ENCODE measurements at places on chromosomes 6 and 20.
A peak's percentile ranks its signal among the peaks of the same experiment; 100 is the strongest.

DNA sequence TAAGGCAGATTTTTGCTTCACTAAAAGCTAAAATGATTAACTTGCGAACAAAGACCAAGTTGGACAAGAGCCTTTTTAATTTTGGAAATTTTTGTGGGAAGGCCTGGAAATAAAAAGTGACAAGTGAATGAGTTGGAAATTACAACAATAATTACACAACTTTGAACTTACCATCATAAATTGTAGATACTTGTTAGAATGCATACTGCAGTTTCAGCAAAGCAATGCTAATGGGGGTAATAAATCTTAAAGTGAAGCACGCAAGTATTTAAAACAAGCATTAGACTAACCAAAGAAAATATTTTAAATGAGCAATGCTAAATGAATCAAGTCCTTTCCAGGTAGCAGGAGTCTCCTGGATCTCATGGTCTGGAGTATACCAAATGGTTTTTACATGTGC is 83.2 kb upstream of the EYA4 start:
- DNase-seq: no peak

DNA sequence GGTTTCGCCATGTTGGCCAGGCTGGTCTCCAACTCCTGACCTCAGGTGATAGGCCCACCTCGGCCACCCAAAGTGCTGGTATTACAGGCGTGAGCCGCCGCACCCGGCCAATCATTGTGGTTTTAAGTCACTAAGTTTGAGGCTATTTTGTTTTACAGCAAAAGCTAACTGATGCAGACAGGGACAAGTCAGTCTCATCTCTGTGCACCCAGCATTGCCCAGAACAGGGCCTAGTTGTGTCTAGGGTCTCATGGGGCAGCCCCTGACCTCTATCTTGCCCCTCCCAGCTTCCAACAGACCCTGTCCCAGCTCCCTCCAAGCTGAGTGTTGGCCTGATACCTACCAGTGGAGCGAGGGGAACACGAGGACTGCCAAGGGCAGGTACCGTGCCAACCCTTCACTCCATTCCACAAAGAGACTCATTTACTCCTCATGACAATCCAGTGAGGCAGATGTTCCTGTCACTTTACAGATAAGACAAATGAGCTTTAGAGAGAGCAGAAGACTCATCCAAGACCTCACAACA is 8.9 kb upstream of the RBCK1 start:
- peak; percentile 65 for DNase-seq

DNA sequence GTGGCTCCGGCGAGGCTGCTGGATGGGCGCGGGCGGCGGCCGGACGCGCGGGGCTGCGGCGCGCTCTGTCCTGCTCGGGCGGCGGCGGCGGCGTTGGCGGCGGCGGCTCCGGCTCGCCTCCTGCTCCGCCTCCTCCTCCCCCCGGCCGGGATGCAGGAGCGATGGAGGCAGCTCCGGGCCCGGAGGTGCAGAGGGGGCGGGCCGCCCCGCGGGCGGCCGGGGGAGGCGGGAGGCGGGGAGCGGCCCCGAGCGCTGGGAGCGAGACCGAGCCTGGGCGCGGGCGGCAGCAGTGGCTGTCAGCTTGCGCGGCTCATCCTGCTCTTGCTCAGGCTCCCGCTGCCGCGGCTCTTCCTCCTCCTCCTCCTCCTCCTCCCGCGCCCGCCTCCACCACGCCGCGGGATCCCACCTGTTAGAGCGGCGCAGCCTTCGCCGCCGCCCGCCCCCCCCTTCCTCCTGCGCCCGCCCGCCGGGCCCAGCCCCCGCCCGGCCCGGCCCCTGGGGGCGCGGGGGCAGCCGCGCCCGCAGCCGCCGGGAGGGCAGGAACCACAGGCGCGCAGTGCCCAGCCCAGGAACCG is at the start of gene NOL4L:
Gene NOL4L, minus strand, starts transcription at position 323 of the 575 bp plus-strand sequence. CDS start 443 bp downstream, outside the sequence.
- DNase-seq: peak; percentile 49

DNA sequence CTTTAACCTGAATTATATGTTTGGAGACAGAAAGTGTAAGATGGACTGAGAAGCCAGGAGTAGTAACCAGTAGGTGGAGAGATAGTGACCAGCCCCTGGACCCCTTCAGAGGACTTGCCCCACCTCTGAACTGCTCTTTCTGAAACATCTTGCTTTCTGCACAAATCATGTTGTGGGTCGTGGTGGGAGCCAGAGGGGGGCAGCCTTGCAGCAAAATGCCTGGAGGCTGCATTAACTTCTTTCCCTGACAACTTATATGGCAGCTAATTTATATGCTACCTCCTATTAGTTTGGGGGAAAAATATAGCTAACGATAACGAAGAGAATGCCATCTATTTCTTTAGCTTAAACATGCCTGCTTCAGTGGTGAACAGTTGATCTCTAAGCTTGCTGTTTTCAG is 859.8 kb downstream of the MAFB start:
- DNase-seq: no peak

DNA sequence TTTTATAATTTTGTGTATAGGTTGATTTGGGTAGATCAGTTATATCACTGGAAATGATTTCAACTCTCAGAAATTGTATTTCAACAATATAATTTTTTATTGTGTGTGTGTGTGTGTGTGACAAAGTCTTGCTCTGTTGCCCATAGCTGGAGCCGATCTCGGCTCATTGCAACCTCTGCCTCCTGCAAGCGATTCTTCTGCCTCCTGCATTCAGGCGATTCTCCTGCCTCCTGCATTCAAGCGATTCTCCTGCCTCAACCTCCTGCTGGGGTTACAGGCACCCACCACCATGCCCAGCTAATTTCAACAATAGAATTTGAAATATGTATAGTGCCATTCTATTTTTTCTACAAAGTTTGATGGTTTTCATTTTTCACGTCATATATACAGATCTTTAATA is 24.1 kb downstream of the AFDN start:
- DNase-seq: no peak

GRCh38 chr6:157813191-157813590 is 9.9 kb upstream of the SNX9 start:
- no peak for DNase-seq

- no peak for DNase-seq
Observed at GRCh38 chr6:41489120-41489851, 56.9 kb upstream of the FOXP4 start.

GRCh38 chr6:45552536-45552935 is 174.8 kb upstream of the SUPT3H start:
- no peak for DNase-seq

GRCh38 chr6:159067334-159067733 is 22.5 kb upstream of the TAGAP start:
- no peak for DNase-seq

DNA sequence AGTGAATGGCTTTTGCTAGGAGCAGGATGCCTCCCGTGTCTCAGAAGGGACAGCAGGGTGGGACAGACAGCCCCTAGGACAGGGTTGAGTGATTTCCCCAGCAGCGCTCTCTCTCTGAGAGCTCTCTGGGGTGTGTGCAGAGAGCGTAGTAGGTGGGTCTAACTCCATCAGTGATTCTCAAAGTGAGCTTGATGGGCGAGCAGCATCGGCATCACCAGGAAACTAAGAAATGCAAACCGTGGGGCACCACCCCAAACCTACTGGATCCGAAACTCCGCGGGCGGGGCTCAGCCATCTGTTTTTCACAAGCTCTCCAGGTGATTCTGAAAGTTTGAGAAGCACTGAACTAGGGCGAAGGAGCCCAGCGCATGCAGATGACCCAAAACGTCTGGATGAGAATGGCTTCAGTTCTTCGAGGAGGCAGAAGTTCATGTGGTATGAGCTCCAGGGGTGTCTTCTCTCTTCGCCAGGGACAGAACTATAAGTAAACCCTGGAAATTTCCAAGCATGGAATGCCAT is 119.6 kb upstream of the RNF24 start:
- no peak for DNase-seq

GRCh38 chr6:81130969-81131368 is 621.5 kb downstream of the TENT5A start:
- DNase-seq: peak; percentile 71

DNA sequence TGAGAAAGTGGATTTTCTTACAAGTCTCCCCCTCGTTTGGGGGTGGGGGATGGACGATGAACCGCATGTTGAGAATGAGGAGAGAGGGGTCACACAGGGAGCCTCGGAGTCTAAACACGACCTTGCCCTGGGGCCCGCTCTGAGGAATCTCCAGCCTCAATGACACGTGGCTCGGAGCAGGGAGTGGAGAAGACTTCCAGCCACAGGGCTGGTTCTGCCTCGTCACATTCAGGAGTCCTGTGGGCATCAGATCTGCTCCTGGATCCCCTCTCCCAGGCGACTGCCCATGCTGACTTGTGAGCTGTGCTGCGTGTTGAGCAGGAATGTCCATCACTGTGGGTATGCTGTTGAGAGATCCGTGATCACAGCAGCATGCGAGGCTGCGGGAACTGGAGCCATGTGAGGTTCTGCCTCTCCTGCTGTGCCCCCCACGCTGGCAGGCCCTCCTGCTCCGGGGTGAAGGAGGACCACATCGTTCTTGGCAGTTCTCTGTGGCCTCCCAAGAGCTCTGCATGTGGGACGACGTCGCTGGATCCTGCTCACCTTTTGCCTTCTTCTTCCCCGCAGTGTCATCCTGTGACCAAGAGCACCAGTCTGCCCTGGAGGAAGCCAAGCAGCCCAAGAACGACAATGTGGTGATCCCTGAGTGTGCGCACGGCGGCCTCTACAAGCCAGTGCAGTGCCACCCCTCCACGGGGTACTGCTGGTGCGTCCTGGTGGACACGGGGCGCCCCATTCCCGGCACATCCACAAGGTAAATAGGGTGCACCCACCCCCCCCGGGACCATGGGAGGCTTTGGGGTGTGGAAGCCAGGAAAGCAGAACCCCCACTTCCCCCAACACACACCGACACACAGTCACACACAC is 157.5 kb downstream of the SMOC2 start:
- DNase-seq: no peak

DNA sequence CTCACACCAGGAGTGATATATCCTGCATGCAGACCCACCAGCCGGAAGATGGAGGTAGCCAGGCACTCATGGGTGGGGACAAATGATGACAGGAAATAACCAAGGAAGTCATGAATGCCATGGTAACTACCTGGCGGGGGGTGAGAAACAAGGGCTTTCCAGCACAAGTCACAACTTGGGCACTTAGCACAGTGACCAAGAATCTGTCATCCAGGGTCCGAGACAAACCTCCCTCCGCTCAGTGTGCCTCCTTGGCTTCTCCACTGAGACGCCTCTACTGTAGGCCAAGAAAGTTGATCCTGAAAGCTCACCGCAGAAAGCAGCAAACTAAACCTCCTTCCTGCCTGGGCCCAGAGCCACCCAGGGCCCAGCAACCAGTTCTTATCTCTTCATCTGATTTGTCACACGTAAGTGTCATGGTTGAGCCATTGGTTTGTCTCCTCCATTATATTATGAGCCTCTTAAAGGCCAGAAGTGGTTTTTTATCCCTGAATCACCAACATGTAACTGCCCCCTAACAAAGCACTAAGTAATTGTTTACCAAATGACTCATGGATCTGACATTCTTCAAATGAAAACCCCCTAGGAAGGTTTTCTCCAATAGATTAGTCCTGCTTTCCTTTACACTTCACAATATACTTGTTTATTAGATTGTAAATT is 84.3 kb upstream of the TAB2 start:
- DNase-seq: no peak

GRCh38 chr6:44023586-44024454 is 103.4 kb downstream of the MRPL14 start:
- no peak for DNase-seq

- DNase-seq: no peak
Observed at GRCh38 chr20:37336369-37337207, 9.4 kb upstream of the SRC start.

- no peak for DNase-seq
Observed at GRCh38 chr6:158077676-158078075, 90.4 kb downstream of the SERAC1 start.

DNA sequence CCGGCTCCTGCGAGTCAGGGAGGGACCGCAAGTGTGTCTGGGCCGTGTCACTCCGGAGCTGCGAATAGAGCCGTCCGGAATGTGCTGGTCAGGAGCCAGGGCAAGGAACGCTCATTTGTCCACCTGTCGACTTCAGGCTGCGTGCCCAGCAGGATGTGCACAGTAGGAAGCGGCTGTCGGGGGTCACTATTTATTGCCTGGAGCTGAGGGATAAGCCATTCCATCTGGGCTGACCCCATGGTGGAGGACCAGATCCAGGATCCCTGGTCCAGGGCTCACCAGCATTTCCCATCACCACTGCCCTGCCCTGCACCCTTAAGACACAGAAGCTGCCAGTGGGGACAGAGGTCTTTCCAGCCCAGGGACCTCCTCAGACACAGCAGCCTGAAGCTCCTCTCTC is 14.7 kb downstream of the NTSR1 start:
- no peak for DNase-seq

GRCh38 chr6:42333612-42334011 is 116.0 kb upstream of the MRPS10 start:
- peak; percentile 9 for DNase-seq

- DNase-seq: no peak
Observed at GRCh38 chr6:43768983-43769525, 957 bp upstream of the VEGFA start.

DNA sequence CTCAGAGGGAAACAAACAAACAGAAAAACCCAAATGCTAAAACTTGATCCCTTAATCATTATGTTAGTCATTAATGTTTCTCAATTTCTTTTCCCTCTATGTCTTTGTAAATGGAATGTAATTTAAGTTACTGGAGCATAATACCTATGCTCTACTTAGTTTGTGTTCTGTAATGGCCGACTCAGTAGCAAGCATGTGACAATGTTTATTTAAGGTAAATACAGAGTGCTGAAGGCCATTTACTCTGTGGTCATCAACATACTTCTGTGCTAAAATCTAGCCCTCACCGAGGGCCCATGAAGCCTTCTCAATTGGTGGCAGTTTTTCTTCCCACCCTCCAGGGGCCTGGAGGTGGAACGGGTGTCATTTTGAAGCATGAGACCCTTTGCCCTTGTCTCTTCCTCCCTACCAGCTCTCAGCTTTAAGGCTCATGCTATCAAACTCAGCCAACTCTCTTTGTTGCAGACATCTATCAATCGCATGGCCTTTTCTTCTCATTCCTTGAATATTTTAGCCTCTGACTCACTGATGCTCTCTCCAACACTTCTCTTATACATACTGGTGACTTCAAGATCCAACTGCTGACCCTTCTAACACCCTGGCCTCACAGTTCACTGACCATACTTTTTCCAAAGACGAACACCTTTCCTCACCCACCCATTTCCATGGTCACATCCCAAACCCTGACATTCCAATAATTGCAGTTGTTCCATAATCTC is 48.2 kb downstream of the STX7 start:
- no peak for DNase-seq

GRCh38 chr6:110560239-110561007 is 84.0 kb upstream of the SLC22A16 start:
- DNase-seq: no peak

GRCh38 chr20:665276-665675 is 10.3 kb downstream of the SCRT2 start:
- no peak for DNase-seq

- no peak for DNase-seq
Observed at GRCh38 chr6:85459224-85459901, 9.5 kb downstream of the NT5E start.

DNA sequence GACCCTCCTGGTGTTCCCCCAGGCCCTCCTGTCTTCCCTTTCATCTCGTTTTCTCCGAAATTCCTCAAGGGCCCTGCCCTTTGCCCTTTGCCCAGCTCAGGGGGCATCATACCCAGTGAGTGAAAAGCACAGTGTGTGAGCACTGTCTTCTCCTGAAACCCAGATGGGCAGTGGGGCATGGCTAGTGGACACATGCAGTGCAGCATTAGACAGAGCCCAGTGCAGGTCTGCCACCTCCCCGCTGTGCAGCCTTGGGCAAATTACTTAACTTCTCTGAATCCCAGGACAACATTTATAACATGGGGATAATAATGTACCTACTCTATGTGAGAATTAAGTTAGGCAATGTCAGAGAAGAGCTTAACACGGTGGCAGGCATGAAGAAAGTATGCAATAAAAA is 1.3 kb downstream of the PRND start:
- no peak for DNase-seq

Measured in hematopoietic multipotent progenitor cell treated with erythropoietin and hydrocortisone succinate and interleukin-3 and kit ligand, for 8 days (in vitro differentiated cells).